ENCODE measurements at places on chromosomes 5 and 9.
A peak's percentile ranks its signal among the peaks of the same experiment; 100 is the strongest.

DNA sequence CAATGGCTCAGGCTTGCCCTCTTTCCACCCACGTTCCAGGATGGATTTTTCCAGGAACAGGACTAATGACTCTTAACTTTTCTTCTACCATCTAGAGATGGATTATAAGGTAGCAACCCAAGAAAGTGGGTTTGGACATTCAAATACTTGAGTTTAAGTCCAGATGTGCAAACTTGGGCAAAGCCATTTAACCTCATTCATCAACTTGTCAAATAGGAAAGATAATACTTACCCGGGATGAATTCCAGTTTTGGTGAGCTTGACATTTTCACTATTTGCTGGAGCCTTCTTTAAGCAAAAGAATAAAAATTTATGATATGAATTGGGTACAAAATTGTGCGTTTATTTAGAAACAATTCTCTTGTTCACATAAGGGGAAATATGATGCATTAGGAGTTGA lies 44.3 kb upstream of the ZBED3 start:
- no peak for DNase-seq

- no peak for DNase-seq
These were observed 21.5 kb downstream of the IL6ST start for GRCh38 chr5:55973296-55973695.

GRCh38 chr9:128940271-128940921 lies 7.0 kb downstream of the DOLK start:
- DNase-seq, result no peak

- DNase-seq, result no peak
These were observed 55.3 kb upstream of the SLCO6A1 start for GRCh38 chr5:102554082-102554481.

GRCh38 chr9:36444203-36444602 lies 44.1 kb upstream of the RNF38 start:
- no peak for DNase-seq

DNA sequence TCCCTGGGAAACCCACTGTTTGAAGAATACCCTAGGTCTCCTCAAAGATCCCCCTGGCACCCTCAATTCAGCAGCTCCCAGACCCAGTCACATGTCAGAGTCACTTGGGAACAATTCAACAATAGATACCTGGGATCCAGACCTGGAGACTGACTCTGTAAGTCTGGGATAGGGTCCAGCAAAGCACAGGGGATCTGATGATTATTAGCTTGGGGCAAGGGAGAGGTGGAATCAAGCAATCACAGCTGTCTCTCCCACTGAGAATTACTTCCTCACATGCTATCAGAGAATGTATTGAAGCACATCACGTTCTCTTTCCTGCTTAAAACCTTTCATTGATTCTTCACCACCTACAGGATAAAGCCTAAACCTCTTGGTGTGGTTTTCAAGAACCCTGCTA lies 5.9 kb downstream of the FAM193B start:
- DNase-seq, result no peak

DNA sequence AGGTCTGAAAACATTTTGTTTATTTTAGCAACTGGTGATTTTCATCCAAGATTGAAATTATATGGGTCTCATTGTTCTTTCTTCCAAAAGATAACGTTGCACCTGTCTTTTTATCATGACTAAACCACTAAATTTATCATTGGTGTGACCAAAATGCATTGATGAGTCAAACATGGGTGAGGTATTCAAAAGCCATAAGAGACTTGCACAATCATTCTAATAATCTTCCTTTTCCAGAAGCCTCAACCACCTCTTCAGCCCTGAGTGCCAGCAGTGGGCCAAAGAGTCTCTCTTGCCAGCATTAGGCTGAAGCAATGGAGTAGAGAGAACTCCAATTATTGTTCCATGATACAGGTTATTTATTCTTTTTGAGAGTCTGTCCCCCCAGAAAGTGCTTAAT lies 198.9 kb downstream of the LURAP1L start:
- DNase-seq, result no peak

GRCh38 chr5:181243564-181244343 lies at the start of gene RACK1:
TSS of gene RACK1 (minus strand) at chr5:181243906. CDS start at chr5:181243800, 106 bp downstream.
- peak; percentile 86 for DNase-seq

DNA sequence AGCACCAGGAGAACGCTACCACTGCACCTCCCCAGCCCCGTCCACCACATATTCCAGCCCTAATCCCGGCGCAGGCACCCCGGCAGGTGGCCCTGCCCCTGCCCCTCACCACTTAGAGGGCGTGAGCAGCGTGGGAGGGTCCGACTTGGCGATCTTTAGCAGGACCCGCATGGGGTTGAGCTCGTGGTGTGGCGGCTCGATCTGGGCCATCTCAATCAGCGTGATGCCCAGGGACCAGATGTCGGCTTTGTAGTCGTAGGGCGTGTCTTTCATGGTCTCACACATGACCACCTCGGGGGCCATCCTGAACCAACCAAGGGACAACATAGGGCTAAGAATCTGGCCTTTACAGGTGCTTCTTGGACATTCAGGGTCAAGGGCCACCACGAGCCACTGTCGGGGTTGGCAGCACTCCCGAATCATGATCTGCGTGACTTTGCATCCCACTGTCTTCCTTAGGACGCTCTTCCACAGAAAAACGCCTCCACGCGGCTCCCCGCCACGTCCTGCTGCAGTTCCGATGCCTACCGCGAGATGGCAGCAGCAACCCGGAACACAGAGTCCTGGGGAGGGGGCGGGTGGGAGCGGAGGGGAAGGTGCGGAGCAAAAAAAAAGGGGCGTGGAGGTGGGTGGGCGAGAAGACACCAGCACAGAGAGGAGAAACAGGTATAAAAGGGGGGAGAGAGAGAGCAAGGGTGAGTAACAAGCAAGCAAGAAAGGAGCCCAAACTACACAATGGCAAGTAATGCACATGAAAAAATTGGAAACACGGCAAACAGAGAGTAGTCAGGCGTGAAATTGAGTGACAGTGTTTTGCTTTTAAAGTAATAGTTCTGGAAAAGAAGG lies 81.3 kb downstream of the STK10 start:
- peak; percentile 78 for DNase-seq

- no peak for DNase-seq
These were observed 17.8 kb upstream of the SLC25A51 start for GRCh38 chr9:37921546-37922300.

DNA sequence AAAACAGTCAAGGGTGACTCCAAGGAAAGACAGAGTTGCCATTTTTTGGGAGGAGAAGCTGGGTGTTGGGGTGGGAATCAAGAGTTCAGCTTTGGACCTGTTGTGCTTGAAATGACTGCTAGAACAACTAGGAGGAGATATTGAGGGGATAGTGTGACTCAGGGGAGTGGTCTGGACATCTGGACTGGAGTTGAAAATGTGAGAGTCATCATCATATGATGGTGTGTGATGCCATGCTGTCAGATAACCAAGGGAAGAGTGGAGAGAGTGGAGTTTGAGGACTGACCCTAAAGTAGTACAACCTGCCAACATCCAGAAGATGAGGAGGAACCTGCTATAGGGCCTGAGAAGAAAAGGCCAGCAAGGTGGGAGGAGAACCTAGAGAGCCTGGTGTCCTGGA lies 199.7 kb downstream of the ARHGEF28 start:
- DNase-seq, result no peak

DNA sequence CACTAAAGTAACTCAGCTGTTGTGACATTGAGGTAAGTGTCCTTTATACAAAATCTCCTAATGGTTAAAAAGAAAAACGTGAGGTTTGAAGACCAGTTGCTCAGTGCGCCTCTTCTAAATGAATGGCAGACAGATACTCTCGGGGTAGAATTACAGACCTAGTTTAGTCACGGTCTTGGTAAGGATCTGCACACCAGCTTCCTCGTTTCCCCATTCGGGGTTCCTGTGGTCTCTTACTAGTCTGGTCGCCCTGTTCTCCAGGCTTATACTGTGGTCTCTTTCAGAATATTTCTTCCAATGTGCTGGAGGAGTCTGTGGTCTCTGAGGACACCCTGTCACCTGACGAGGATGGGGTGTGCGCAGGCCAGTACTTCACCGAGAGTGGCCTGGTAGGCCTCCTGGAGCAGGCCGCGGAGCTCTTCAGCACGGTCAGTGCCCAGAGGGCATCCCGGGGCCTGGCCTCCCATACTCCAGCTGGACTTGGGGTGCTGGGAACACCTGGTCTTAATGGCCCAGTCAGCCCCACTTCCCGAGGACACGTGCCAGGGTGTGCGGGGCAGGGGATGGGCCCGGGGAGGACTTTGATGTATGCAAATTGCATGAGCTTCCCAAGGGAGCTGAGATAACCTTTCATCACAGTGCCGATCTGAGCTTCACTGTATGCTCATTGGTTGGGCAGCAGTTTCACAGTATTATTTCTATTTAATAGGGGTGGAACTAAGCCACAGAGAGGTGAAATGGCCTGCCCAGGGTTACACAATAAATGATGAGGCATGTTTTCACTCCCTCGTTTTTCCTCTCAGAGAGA lies 224.5 kb downstream of the DOCK8 start:
- DNase-seq, result no peak

DNA sequence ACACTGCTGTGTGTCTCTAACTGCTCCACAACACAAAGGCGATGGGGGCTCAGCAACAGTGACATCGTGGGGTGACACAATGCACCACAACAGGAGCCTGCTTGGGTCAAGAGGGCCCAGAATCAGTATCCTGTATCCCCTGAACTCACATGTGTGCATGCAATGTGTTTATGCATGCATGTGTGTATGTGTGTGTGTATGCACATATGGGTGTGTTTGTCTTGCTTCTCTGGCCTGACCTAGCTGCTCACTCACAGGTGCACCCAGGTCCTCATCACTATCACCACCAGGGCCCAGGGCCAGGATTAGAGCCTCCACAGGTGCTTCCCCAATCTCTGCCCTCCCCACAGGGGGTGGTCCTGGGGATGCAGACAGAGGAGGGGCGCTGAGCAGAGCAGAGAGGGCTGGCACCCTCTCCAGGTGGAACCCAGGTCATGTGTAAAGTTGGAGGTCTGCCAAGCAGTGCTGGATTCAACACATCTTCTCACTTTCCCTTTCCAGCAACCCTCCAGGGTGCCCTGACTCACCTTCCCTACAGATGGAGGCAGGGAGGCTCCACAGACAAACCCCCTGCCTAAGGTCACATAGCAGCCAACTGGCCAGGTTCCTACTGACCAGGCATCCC lies 18.1 kb upstream of the ZNF484 start:
- DNase-seq, result no peak

GRCh38 chr5:33241802-33242201 lies 199.0 kb upstream of the TARS1 start:
- DNase-seq, result no peak

DNA sequence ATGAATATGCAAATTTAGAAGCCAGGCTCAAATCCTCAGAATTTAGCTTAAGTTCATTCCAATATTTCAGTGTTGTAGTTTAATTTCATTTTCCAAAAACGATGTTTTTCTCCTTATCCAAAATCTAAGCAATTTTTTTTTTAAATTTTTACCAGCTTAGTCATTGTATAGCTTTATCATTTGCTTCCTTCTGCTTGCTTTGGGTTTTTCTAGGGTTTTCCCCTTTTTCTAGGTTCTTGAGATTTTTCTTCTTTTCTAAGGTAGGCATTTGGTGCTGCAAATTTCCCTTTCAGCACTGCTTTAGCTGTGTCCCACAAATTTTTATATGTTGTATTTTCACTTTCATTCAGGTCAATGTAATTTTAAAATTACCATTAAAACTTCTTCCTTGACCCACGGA lies 34.4 kb upstream of the CCDC112 start:
- no peak for DNase-seq

- DNase-seq, result peak; percentile 27
These were observed 90.0 kb downstream of the ANKRD33B start for GRCh38 chr5:10653751-10654400.

GRCh38 chr5:113689647-113690046 lies 176.2 kb downstream of the YTHDC2 start:
- DNase-seq, result no peak

GRCh38 chr5:6827526-6828219 lies 114.4 kb downstream of the TENT4A start:
- DNase-seq, result no peak

- no peak for DNase-seq
These were observed 243.0 kb upstream of the PTGER4 start for GRCh38 chr5:40436535-40437237.

GRCh38 chr5:11251247-11251646 lies 490.2 kb upstream of the DAP start:
- no peak for DNase-seq

DNA sequence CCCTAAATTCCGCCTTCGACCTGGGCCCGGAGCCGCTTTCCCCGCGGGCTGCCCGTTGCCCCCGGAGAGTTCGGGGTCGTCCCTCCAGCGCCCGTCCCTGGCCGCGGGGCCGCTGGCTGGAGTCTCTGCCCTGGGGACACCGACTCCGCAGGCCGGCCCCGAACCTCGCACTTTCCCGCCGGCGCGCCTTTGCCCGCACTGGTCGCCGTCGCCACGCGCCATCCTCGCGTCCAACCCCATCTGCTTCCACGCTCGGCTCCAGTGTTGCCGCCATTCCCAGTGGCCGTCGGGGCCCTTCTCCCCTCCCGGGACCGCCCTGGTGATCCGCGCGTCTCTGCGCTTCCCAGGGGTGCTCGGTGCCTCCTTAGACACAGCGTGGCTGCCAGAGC lies 11.0 kb downstream of the LHX3 start:
- DNase-seq, result no peak

GRCh38 chr5:3889412-3890142 lies 293.9 kb downstream of the IRX1 start:
- no peak for DNase-seq
